ENCODE measurements at places on chromosomes 11 and 22.

DNA sequence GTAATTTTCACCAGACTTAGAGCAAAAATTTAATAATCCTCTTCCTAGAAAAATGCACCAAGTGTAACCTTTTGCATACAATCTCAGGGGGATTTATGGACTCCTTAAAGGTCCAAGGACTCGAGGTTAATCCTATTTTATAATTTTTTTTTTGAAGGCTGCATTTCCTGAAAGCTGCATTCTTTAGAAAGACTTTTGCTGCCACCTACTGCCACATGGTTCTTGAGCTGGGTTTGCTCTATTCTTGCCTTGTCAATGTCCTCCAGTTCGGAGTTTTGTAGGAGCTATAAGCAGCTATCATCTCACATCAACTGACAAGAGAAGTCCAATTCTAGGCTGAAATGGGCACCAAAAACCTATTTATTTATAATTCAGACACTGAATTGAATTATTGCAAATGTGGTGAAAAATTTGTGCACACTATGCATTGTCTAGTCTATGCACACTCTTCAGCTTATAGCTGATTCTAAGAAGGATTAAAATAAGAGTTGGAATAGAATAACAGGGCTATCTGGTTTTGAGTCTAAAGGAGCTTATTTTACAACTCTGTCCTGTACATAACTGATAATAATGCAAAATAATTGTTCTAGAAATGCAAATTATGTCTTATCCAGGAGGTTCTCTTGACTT is 31.3 kb downstream of the TRAF6 start:
- DNase-seq = no peak

GRCh38 chr11:33967451-33967850 is 75.6 kb upstream of the LMO2 start:
- DNase-seq = no peak

DNA sequence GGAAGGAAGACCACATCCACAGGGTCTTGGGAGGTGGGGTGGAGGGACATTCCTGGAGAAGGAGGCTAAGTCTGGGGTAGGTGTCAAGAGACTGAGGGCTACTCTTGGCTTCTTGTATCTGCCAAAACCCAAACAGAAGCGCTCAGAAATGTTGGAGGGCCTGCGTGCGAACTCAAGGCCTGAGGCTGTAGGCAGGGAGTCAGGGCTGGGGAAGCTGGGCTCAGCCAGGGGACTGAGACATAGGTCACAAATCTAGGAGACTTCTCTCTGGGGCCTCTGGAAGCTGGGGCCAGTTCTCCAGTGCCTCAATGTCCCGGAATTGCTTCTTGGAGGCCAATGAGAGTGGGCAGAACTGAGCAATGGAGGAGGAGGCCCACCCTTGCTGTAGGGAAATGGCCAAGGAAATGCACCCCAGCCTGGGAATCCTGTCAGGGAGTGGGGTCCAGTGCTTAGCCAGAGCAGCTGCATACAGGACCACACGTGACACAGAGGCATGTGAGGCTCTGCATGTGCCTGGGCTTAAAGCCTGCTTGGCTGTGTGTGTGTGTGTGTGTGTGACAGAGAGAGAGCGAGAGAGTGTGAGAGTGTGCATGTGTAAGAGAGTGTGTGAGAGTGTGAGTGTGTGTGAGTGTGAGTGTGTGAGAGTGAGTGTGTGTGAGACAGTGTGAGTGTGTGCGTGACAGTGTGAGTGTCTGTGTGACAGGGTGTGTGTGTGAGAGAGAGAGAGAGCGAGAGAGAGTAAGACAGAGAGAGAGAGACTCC is 141.3 kb downstream of the ST3GAL4 start:
- DNase-seq = no peak

- DNase-seq = no peak
These were observed 37.7 kb downstream of the EIF4ENIF1 start for GRCh38 chr22:31451709-31452571.

DNA sequence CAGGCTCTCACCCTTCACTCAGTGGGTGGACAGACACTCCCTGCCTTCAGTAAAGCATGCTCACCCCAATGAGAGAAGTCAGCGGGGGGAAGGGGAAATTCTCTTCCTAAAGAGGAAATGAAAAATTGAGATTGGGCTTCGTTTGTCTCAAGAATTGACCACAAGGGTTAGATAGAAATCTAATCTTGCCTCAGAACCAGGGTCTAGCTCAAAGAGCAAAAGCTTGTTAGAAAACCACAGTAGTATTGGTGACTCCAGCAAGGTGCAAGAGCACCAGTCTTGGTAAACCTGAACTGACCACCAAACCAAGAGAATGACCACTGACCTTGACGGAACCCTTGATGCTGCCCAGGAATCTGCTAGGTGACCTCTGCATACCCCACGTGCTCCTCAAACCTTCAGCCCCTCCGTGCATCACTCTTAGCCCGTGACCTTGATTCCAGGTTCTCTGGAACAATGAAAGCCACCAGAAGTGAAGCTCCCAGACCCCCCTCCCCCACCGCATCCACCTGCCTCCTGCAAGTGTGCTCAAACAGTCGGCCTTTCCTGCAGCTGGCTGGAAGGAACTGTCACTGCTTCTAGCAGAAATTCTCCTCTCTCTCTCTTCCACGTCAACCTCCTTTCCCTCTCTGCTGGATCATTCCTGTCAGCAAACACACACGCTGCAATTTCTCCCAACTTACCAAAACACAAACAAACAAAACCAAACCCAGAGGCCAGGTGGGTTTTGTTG is 3.1 kb upstream of the TMA7B start:
- DNase-seq = no peak

All from NCI-H1417 treated with DMSO at 0.1 percent for 48 hours (cell line).